ENCODE measurements at places on chromosomes 7 and 10. TPM values are rescaled to one million over a fixed set of nuclear protein-coding genes. Genes with fewer than 3 reads are reported as not detected.
A peak's percentile ranks its signal among the peaks of the same experiment; 100 is the strongest.

Gene ERVW-1
- total RNA-seq: not detected

Gene CDC14C
- total RNA-seq: 0.11 TPM

GRCh38 chr7:142908921-142909890 is 23.7 kb upstream of the TRPV6 start:
- DNase-seq: peak; percentile 12
- H3K4me1 ChIP-seq: no peaks in the 10 kb centered on the region
- H3K27me3 ChIP-seq: no peaks in the 10 kb centered on the region
- no peak overlapping the region for H3K4me3 ChIP-seq
- no peak overlapping the region for H3K27ac ChIP-seq

DNA sequence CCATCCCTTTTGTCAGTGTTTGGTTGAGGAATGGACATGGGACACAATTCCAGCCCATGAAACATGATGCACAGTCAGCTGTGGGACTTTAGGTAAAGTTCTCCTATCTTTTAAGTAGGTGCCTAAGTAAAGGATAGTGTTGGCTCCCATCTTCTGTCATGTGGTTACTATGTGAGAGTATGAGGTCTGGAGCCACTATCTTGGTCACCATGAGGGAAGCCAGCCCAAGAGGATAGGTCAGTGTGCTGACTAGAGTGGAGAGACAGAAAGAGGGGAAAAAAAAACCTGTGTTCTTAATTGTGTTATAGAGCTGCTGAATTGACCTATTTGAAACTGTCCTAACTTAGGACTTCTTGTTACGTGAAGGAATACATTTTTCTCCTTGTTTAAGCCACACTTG is 89.7 kb upstream of the NAMPT start:
- no peak for DNase-seq
- H3K4me3 ChIP-seq: no peak overlapping the region
- H3K36me3 ChIP-seq: no peaks in the 10 kb centered on the region
- 0 out of 2 replicates have a peak, but pooled peaks cover 4% of the 10 kb centered on the region for H3K4me1 ChIP-seq
- no peaks in the 10 kb centered on the region for H3K27me3 ChIP-seq

- DNase-seq: peak; percentile 57
- peak overlapping the region; percentile 47 for H3K27ac ChIP-seq
Measured at GRCh38 chr10:137031-137430, 1.8 kb downstream of the ZMYND11 start.

Data from GM23248 (cell line).